T-helper 1 cell (primary cell): ENCODE measurements at places on chromosomes 3 and 15.
A peak's percentile ranks its signal among the peaks of the same experiment; 100 is the strongest.

DNA sequence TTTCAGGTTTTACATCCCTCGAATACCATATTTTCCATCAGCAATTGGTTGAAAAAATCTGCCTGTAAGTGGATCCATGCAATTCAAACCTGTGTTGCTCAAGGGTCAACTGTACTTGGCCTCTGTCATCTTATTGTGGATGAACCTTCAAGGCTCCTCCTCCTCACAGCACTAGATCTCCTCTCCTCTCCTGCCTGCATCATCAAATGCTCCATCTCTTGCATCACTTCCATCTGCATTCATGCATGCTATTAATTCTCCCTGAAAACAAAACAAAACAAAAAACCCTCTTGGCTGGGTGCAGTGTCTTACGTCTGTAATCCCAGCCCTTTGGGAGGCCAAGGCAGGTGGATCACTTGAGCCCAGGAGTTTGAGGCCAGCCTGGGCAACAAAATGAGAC lies 10.1 kb downstream of the BCL2L10 start:
- DNase-seq, result no peak

- no peak for DNase-seq
These were observed 216.3 kb downstream of the IGSF11 start for GRCh38 chr3:118818386-118818785.

- DNase-seq, result no peak
These were observed 40.5 kb downstream of the TGM4 start for GRCh38 chr3:44914936-44915335.

DNA sequence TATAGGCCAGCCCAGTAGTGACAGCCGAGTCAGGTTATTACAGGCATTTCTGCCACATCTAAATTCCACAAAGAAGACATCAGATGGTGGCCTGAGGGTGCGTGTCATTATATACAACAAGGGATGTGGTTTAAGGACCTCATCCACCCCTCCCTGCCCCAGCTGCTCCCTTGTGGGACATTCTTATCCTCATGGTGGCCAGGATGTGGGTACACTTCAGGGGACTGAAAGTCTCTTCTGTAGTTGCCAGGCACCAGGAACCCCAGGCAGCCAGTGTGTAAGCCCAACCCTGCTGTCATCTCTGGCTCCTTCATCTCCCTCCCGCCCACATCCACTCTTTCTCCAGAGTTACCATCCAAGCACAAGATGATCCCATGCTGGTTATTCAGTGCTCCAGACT lies 224.9 kb upstream of the TOPAZ1 start:
- no peak for DNase-seq

- peak; percentile 55 for DNase-seq
These were observed 24.5 kb downstream of the MB21D2 start for GRCh38 chr3:192892981-192893700.

GRCh38 chr3:149657321-149657925 lies 402 bp downstream of the WWTR1 start:
- peak; percentile 43 for DNase-seq

DNA sequence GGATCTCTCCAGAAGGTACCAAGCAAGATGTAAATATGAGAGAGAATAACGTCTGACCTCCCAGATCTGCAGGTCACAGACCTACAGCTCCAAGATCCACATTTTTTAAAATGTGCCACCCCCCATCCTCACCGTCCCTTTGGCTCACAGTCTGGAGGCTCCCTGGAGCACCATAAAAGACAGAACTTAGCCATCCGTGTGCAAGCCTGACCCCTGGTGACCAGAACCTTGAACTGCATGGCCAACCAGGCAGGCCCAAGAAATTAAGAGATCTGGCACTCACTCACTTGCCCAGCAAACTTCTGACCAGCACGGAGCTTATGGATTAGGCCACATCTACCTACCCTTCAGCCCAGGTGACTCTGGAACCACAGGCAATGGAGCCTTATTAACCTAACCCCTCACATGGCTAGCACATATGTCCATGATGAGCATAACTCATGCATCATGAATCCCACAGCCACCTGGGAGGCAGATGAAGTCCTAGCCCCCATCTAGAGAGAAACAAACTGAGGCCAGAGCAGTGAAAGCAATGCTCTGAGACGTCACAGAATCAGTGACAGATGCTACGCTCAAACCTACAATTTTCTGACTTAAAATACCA lies 275.3 kb downstream of the UACA start:
- DNase-seq, result peak; percentile 63

GRCh38 chr3:134034005-134034785 lies 4.5 kb upstream of the SLCO2A1 start:
- no peak for DNase-seq

DNA sequence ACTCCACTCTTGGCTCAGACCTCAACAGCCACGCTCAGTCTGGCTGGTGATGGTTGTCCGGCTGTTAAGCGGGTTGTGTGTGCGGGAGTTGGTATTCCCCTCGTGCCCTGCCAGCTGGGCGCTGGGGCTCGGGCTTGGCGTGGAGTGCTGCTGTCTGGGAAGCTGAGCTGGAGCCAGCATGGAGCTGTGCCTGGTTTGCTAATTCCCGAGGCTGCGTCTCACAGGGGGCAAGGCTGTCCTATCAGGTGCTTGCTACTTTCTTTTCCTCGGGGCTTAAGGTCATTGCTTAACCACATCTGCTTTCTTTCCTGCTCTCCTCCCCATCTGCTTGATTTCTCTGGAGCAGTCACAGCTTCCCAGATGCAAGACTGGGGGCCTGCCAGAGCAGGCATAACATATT lies 29.9 kb downstream of the PDIA5 start:
- DNase-seq, result no peak

DNA sequence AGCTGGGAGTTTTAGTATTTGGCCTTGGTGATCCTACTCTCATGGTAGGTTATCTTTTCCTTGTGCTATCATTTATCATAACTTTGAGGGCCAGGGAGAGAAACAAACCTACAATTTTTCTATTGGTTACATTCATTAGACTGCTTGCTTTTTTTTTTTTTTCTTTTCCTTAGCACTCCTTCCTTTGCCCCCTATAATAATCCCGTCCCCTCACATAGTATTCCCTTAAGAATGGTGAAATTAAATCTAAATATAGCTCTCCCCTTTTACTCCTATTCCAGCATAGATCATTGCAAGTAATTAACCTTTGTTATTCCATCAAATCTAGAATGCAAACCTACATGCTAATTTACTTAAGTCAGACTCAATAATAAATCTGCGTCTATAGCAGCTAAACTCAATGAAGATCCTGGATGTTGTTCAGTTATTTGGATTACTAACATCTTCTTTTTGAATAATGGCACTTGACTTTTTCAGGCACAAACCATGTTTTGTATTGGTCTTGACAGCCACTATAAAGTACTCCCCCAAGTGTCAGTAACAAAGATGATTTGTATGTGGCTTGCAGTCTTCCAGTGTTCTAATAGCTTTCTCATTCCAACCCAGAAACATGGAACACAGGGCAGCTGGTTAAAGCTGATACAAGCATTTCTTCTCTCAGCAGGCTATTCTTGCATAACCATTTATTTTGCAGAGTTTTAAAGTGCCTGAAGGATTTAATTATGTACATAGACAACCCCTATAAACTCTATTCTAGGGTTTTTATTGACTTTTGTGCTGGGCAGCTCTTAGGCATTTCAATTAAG lies 420.6 kb downstream of the MECOM start:
- DNase-seq, result no peak

GRCh38 chr3:54069961-54070360 lies 52.4 kb upstream of the CACNA2D3 start:
- DNase-seq, result no peak

GRCh38 chr15:60760646-60761504 lies 281.9 kb upstream of the ICE2 start:
- no peak for DNase-seq

DNA sequence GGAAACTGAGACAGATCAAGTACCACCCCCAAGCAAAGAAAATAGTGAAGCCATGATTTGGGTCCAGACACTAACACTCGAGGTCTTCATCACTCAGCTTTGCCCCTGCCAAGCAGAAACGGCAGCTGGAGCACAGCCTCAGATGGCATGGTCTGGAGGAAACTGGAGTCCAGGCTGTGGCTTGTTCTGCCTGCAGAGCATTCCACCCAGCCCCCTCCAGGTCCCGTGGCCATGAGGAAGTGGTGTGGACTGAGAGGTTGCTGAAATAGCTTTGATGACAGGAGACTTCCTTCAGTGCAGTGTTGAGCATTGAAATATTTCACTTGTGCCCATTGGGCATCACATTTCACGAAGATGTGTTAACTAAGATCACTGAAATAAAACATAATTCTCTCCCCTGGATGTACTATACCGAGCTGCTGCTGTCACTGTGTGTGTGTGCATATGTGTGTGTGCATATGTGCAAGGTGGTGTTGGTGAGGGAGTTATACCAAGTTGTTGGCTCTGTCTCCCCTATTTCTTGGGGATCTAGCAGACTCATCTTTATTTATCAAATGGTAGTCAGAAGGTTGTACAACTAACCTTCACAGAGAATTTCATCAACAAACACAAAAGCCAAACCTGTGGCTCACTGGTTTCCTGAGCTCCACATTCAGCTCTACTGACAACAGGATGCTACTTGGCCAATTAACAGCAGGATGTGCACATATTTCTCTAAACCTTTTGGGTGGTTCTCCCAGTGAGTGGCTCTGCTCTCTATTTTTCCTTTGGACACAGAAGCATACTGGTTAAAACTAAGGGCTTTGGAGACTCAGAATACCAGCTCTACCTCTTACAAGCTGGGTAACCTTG lies 660.1 kb upstream of the CFAP20DC start:
- DNase-seq, result peak; percentile 71

DNA sequence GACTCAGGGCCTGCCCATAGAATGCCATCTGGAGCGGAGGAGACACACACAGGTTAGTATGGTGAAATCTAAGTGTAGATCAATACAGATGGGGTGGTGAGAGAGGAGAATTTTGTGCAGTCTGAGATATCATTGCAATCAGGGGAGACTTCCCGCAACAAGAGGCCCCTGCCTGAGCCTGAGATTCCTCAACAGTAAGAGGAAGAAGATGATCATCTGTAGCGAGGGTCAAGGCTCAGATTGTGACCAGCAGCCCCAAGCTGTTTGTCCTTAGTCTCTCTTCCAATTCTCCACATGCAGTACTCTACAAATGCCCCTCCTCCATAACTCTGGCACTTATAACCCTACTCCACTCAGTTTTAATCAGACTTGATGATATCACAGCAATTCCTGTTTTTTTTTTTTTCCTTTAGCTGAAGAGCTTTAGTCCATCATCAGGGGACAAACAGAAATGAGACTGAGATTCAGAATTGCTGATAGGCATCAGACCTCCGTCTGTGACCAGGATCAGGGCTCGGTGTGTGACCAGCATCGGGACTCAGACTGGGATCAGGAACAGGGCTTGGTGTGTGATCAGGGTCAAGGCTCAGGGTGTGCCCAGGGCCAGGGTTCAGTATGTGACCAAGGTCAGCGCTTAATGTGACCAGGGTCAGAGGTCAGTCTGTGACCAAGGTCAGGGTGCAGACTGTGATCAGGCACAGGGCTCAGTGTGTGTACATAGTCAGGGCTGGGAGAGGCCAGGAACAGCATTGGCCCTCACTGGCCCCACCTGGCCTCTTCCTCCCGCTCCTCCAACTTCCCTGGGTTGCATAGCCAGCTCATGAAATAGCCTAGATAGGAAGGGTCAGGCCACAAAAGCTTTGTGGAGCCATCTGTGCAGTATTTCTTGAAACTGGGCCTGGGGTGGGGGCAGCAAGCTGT lies 14.1 kb downstream of the LOXL1 start:
- no peak for DNase-seq

GRCh38 chr3:185387646-185388045 lies 24.7 kb downstream of the MAP3K13 start:
- DNase-seq, result no peak

DNA sequence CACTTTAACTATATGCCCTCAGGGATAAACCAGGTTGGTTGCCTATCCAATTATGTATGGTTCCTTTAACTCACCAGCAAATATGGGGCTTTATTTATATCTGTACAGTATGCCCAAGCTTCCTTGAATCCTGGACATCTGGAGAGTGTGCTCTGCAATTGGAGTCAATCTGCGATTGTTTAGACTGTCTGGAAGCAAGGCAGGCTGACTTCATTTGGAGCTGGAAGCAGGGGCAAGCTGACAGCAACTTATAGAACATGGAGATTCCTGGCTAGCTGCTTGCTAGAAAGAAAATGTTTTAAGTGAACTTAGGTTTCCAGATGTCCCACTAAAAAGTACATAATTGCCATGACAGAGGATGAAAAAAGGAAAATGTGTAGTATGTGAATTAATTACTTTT lies 63.7 kb upstream of the TPRG1 start:
- no peak for DNase-seq

DNA sequence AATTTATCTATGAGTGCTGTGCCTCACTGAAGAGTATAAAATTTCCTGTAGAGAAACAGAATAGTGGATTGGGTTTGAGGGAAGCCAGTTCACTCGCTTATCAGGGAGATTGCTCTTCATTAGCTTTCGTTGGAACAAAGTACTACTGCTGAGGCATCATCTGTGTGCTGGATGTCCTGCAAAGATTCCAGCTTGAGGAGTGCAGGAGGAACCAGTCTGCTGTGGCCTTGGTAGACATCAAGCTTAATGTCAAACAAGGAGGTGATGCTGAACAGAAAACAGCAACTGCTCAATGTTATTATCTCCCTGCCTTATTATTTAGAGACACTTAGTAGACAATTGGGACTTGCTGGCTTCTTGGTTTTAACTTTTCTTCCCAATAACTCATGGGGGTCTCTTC lies 297.5 kb upstream of the DPH6 start:
- DNase-seq, result no peak

GRCh38 chr3:38634111-38634510 lies 15.4 kb downstream of the SCN5A start:
- no peak for DNase-seq

- DNase-seq, result no peak
These were observed 40.4 kb downstream of the WHAMM start for GRCh38 chr15:82849556-82850512.

DNA sequence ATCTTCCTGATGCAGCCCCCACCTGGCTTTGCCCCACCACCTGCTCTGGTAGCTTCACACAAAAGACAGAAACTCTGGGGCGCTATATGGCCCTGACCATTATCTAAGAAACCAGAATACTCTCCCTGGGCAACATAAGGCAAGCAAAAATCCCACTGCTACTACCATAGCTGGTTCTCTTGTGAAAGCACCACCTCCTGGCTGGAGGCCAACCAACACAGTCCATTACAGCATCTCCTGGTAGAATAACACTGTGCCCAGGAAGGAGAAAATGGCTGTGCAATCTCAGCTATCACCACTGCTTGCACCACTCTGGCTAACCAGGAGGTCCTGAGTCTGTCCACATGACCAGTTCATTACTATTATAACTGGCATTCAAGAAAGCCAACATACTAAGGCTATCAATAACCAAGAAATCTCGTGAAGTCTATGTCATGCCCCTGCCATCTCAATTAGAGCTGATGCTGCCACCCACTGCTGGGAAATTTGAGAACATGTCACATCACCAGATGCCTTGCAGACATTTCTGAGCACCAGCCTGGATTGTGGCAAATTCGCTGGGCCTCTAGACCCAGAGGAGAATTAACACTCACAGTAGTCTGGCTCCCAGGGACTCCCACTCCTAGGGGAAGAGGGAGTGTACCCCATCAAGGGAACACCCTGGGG lies 1114.8 kb downstream of the ROBO2 start:
- DNase-seq, result no peak

DNA sequence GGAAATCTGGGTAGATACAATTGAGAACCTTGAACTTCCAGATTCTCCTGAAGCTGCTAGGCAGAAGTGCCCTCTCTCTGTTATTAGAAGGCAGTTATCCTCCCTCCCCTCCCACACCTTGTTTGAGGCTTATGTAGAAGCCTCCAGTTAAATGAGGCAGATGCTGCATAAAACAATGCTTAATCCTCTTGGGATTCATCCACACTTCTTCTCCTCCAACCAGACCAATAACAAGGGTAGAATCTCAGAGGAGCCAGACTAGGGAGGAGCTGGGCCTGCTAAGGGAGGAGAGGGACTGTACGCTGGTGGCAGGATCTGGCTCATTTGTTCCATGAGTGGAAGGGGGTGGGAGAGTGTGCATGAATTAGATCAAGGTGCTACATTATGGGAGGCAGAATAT lies 88.3 kb upstream of the PRR23C start:
- DNase-seq, result no peak
